Nucleus accumbens (tissue), 56 donors: ENCODE measurements at places on chromosomes 2 and 18.

DNA sequence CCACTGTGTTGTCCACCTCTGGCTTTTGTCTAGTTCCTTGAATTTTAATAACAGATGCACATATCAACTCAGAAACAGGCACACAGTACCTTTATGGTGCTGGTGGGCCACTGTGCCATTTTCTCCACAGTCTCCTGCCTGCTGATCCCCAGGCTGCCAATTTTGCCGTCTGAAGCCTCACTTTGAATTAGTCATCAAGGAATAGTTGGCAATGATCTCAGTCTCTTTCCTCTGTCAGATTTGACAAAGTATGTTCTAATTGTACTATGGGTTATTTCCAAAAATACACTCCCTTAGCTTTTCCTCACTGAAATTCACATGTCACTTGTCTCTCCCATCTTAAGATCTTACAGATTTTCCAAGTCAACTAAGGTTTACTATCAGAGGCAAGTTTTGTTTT, 140.7 kb downstream of the ZNF516 start:
- DNase-seq: no peak

GRCh38 chr2:38109732-38110181, 33.8 kb upstream of the CYP1B1 start:
- no peak for DNase-seq

DNA sequence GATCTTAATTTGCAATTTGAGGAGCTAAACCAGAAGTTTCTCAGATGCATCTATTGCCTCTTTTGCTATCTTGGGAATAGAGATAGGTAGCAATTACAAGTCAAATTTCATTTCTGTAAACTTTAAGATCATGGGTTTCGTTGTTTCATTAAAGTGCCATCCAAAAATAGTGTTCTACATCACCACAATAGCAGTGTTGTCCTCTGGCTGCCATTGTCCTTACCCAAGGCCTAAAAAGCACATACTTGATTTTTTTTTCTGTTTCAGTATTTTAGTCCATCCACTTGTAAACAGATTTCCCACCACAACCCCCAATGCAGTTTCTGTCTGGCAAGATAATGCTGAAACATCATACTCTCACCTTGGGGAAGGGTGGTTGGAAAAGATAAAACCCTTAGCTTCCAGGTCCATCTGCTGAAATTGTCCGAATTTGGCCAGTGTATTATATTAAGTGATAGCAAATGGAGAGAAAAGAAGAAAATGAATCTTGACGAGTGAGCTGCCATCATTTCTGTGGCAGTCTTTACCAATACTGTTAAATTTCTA, 136.2 kb downstream of the LCLAT1 start:
- no peak for DNase-seq

DNA sequence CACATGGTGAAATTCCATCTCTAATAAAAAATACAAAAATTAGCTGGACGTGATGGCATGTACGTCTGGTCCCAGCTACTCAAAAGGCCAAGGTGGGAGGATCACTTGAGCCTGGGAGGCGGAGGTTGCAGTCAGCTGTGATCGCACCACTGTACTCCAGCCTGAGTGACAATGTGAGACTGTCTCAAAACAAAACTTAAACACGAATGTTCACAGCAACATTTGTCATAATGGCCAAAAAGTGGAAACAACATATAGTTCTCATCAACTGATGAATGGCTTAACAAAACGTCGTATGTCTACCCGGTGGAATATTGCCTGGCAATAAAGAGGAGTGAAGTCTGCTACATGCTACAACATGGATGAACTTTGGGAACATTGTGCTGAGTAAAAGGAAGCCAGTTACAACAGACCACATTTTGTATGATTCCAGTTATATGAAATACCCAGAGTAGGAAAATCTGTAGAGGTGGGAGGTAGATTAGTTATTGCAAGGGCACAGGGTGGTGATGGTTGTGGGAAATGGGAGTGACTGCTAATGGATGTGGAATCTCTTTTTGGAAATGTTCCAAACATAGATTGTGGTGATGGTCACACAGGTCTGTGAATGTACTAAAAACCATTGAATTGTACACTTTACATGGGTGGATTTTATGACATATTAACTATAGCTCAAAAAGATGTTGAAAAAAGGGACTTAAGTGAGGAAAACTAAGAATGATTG, 478.2 kb downstream of the PTPRM start:
- no peak for DNase-seq

DNA sequence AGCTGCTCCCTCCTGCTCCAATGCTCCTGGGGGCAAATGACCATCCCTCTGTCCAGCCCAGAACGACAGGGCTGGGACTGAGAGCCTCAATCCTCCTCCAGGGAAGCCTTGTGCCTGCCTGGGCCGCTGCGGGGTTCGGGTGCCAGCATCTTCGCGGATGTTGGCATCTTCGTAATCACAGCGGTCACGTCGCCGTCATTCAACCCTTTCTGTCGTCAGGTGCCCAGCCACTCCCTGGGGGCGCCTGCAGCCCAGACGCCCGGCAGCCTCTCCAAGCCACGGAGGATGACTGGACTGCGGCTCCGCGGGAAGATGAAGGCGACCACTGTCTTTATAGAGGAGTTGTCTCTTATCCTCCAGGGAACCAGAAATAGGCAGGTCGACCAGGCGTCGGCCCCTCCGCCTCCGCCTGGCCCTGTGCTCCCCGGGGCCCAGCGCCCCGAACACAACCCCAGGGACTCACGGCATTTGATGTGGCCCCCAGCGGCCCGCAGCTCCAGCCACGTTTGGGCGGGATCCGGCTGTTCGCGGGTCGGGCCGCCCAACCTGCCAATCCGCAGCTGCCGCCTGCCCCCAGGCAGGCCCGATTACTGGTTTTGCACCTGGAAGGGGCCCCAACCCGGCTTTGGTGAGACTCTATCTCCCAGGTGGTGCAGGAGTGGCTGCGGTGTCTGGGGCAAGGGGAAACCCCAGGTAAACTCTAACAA, 113.9 kb downstream of the THNSL2 start:
- no peak for DNase-seq

- DNase-seq: no peak
Measured at GRCh38 chr2:182971820-182972547, 66.3 kb downstream of the NCKAP1 start.

DNA sequence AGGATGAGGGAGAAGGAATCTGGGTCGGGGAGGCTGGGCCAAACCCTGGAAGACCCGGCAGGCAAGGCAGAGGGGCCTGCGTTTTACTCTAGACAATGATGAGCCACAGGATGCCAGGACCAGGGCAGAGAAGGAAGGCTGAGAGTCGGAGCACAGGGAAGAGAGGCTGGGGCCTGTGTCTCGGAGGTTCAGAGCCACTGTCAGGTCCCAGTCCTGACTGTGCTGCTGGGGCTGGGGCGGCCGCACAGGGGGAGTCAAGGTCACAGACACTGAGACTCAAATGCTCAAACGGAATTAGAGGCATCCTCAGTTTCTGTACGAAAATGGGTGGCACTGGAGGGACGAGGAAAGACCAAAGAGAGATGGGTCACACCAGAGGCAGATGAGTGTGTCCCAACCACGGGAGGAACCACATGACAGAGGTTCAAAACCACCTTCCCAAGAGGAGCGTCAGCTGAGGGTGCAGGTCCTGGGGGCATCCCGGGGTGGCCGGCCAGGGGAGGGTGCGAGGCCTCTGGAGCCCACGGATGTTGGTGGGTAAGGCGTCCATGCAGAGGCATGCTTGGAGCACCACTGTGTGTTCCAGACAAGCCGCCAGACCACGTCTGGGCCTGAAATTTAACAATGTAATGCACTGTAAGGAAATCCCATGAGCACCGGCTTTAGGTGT, 14.7 kb downstream of the HDAC4 start:
- no peak for DNase-seq

DNA sequence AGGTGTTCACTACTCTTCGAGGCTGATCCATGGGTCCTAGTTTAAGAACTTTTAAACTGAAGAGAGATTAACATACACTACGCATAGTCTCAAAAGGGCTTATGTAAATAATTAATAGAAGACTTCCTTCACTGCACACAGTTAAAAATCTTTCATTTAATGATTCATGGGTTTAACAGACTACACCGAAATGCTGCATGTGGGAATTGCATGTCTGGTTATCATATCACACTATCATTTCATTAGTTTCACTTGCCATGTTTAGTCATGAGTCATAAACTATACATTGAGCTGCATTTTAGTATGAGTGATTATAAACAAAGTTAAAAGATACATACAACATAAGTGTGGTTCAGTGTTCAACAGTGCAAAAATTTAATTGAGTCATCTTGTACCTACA, 31.2 kb downstream of the GLS start:
- DNase-seq: no peak
